Ovary (tissue), 10 donors: ENCODE measurements at places on chromosomes 11 and 22.
A peak's percentile ranks its signal among the peaks of the same experiment; 100 is the strongest.

DNA sequence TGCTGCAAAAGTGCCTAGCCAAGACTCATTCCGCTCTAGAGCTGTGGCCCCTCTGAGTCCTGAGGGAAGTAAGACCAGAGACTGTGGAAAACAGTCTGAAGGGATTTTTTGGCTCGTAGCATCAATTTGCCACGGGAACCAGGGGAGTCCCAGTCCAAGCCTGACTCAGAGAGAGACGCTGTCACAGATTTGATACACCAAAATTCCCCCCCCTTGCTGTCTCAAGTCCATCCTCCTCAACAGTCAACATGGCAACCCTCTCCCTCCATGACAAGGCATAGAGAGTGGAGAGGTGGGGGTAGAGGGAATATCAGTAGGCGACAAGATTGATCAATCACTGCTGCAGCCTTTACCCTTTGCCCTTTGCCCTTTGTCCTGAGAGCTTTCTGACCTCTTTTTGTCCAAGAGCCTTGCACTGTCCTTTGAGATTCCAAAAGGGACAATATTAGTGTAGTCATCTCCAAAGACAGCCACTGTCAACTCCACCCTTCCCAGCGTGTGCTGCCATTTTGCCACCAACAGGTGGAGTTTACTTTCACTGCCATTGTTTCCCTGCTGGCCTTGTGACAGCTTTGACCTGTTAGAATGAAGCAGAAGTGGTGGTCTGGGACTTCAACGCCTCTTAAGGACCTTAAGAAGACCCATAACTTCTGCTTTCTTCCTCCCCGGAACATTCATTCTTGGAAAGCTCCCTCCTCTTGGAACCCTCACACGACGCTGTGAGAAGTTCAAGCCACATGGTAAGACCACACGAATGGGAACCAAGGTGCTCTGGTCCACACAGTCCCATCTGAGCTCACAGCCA lies 7.3 kb downstream of the SLC15A3 start:
- no peak for DNase-seq

DNA sequence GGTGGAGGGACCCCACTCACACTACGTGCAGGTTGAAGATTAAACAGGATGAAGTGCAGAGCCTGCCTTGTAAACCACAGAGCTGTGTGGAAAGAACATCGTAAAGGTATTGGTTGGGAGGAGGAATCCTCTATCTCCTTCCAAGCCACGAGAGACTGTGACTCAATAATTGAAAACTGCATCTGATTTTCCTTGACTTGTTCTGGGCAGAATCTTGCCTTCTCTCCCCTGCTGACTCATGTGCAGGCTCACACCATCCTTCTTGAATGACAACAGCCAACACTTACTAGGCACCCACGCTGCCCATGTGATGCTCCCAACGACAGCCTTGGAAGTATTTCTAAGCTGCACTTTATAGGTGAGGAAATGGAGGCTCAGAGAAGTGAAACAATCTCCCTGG lies 563.0 kb downstream of the MIAT start:
- DNase-seq = no peak

DNA sequence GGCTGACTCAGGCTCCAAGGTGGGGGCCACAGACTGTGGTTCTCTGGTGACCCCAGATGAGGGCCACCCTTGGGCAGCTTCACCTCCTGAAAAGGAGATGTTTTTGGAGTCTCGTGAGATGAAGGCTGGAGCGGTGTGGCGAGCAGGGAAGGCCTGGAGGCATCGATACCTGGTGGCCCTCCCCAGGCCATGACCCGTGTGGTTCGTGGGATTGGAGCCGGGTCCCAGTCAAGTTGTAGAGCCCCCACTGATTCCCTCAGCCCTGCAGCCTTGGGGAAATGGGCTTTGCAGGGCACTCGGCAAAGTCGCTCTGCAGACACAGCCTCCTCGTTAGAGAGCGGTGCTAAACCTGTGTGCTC lies 1083.4 kb downstream of the BRD1 start:
- DNase-seq = no peak

DNA sequence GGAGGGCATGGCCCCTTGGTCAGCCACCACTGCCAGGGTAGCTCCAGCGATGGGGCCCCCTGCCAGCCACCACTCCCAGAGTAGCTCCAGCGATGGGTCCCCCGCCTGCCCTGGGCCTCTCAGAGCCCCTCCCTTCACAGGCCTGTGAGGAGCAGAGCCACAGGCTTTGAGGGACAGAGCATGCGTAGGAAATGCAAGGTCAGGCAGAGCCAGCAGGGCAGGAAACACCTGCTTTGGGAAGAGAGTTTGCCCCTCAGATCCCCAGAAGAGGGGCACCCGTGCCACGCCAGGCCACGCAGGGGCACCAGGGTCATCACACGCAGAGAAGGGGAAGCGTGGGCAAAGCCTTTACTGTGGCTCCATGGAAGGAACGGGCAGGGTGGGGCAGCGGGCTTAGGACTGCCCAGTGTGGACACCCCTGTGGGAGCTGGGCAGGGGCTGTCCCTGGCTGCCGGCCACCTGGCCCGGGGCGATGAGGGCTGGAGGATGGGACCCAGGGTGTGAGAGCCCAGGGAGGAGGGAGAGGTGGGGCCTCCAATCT lies 477.8 kb downstream of the BRD1 start:
- DNase-seq = no peak

DNA sequence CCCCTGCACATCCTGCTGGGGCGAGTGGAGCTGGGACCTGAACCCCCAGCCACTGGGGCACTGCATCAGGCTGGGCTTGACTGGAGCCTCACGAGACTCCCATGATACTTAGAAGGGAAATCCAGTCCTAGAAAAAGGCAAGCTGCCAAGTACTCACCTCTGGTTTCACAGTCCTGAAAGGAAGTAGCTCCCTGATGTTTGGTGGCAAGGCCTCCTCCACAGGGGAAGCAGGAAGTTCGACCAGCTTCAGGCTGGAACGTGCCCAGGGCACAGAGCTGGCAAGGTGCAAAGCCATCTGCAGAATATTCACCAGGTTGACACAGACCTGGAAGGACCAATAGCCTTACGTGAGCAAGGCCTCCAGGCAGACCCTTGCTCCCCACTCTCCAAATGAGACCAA lies 26.8 kb upstream of the NRIP3 start:
- no peak for DNase-seq

DNA sequence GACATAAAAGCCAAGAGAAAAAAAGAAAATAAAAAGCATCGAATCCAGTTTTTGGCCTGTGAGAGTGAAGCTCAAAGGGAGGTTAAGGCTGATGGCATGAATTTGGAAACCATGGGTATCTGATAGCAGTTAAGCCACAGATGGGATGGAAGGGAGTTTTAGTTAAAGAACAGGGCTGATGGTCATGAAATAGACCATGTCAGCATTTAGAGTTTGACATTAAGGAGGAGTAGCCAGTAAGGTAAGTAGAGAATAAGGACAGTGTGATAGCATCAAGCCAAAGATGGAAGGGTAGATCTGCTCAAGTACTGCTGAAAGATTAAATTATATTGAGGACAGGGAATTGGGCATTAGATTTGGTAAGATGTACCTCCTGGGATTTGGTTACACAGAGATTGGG lies 826.5 kb downstream of the NTM start:
- no peak for DNase-seq

DNA sequence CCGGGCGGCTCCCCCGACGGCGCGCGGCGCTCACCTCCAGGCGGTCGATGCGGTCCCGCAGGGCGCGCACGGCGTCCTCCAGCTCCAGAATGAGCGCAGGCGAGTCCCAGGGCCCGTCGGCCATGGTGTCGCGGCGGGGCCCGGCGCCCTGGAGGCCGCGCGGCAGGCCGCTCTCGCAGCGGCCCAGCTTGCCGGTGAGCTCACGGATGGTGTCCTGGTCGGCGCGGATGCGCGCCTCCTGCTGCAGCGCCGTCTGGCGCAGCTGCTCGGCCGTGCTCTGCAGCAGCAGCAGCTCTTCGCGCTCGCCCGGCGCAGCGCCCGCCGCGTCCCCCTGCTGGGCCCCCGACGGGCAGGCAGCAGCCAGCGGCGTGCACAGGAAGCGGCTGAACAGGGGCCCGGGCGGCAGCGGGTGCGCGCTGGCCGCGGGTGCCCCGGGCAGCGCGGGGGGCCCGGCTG lies 599 bp downstream of the NPTXR start:
- DNase-seq = peak; percentile 68

DNA sequence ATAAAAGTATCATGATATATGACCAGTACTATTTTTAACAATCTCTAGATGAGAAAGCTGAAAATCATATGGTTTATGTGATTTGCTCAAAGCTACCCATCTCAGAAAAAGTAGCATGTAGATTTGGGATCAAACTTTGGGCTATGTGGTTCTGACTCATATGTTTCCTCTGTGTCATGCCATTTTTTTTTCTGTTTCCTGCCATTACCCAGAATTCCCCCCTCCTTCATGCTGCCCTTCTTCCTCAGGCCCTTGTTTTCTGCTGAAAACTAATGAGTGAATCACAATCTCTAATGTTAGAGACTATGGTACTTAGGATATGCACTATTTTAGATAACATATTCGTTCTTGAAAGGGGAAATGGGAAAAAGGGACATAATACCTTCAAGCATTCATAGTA lies 80.7 kb downstream of the JRKL start:
- no peak for DNase-seq

DNA sequence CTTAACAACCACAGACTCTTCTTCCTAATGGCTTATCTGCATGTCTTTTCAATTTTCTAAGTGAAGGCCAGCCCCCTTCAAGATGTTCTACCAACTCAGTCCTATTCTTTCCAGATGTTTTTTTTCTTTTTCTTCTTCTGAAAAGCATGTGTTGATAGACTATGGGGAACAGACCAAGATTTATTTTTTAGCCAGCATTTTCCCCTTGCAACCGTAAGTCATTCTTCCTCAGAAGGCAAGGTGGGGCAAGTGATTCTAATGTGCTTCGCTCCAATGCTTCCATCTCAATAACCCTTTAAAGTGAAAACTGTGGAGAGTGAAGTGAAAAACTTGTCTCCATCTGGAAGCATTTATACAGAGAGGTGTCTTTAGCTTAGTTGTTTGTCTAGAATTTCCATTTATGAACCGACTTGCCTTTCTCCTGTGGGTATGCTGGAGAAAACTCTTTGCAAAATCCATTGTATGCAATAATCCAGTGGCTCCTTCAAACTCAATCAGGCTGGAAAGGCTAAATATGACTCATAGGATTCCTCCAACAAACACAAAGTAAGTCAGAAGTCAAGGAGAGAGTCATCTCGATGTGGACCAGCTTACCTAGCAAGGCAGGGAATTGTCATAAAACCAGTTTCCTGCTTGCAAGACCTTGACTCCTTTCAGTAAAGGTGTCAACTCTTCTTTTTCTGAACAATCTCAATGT lies 83.7 kb downstream of the MAML2 start:
- no peak for DNase-seq

DNA sequence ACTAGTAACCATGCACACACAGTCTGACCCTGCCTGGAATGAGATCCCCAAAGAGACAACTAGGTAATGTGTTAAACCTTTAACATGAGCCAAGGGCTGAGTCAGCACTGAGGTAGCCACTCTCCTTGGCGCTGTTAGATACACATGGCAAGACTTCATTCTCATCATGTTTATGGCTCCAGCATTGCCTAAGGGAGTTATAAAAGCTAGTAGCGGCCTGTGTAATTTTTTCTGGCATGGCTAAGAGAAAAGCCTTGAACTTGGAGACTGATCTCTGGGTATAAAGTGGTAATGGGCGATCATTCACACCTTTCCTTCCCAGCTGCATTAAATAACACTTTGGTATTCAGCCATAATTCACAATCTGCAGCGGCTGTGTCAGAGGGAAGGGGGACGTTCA lies 779.7 kb upstream of the LRRC4C start:
- no peak for DNase-seq

DNA sequence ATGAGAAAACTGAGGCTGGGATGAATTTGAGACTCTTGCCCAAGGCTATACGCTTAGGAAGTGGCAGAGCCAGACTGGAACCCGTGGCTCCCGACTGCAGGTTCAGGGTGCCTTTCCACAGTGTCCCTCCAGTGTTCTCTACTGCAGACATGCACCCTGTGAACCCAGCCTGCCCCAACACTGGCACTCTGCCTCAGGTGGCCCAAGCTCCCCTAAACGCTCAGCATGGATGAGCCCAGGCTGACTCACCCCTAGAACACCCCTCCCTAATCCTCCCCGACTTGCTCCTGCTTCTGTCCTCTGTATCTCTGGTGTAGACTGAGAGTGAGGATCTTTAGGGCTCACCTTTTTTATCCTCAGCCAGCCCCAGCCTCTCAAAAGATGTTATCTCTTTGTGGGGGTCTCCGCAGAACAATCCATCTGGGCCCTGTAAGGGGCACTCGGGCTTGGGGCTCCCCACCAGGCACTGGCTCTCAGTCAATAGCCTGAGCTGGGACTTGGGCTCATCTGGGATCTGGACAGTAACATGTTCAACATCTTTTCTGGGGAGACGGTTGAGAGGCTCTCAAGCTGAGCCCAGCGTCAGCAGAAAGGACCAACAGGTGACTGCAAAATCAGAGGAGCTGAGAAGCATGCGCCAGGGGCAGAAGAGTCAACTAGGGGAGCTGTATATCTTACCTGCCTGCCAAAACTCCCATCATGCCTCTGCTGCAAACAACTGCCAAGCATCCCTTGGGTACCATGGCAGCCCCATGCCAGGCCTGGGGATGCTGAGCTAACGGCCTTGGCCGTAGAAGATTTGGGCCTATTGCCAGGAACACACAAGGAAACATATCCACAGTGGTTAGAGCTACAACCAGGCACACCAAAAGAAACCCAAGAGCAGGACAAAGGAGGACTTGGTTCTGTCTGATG lies 176.2 kb downstream of the BUD13 start:
- no peak for DNase-seq

DNA sequence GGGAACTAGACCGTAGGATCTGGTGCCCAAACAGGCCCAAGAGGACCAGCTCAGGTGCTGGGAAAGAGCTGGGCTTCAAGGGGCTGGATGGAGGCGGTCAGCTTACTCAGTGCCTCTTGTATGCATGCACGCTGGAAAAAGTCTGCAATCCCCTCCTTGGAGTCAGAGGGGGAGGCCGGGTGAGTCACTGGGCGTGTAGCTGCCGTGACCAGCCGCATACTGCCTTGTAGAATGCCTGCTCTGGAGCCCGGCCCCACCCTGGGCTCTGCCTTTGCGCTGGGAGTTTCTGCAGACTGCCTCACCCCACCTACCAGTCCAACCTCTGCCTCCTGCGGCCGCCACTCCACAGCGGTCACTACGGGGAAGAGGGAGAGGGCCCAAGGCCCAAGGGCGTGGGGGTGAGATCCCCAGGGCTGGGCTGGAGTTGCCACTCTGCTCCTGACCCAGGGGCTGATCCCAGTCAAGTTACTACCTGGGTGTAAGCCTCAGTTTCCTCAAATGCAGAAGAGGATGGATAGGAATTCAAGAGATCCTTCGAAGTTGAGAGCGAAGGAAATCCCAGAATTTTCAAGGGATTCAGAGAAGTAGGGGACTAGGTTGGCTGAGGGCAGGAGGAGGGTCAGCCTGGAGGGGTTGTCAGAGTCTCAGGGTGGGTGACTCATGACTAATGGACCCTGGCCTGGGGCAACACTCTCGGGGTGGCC lies 4.2 kb downstream of the MRGPRF start:
- peak; percentile 87 for DNase-seq

GRCh38 chr11:86676533-86677154 lies 4.2 kb upstream of the ME3 start:
- no peak for DNase-seq

- DNase-seq = peak; percentile 43
These were observed 29.2 kb downstream of the SC5D start for GRCh38 chr11:121321614-121322243.
